ENCODE measurements at places on chromosomes 4 and X.

GRCh38 chrX:135489542-135489941 lies 30.9 kb upstream of the INTS6L start:
- no peak for DNase-seq

- no peak for DNase-seq
Observed at GRCh38 chr4:145760176-145760575, 80.2 kb downstream of the C4orf51 start.

DNA sequence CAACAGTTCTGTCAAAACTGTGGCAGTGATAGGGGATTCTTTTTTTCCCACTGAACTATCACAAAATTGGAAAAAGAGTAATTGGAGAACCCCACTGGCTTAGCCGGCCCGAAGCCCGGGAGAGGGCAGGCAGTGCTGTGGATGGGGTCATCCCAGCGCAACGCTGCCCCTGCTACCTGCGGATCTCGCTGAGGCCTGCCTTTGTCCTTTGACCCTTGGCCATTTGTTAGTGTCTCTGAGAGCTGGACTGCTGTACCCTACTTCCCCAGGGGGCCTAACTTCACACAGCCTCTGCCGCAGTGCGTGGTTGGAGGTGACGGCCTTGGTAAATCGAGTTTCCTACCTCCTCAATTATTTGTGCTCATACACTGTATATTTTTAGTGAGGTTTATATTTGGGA lies 43.0 kb upstream of the MSANTD1 start:
- no peak for DNase-seq

- no peak for DNase-seq
Observed at GRCh38 chr4:20638825-20639224, 61.4 kb upstream of the PACRGL start.

GRCh38 chr4:13783800-13784411 lies 156.4 kb upstream of the BOD1L1 start:
- no peak for DNase-seq

DNA sequence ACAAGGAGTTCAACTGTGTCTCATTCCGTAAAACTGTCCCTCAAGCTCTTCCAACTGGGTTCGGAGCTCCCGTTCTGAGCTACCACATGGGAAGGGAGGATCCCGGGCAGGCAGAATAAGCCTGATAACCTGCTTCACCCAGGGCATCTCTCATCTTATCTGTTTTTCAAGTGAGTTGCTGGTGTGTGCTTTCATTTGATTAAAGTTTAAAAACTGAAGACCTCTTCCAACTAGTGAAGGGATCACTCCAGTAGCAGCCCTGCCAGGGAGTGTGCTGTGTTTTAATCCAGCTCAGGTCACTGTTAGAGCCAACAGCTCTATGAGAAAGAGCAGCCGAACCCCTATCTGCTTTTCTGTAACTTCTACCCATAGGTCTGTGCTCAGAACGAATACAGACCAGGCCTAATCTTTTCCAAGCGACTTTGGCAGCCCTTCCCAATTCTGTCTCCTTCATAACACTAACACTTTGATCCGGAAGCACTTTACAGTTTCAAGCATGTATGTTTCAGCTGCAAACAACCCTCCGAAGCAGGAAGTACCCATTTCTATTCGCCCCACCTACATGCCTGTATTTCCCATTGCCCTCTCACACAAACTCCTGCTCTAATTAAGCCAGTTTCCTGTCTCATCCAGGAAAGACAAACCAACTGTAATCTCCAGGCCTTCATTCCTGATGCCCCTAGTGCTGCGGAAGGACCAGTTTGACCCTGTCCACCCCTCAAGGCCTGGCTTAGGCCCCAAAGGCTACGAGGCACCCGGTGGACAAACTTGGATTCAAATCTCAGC lies 60.9 kb downstream of the IRF2 start:
- no peak for DNase-seq

GRCh38 chr4:144701683-144702233 lies 55.8 kb downstream of the HHIP start:
- no peak for DNase-seq

- DNase-seq: no peak
Observed at GRCh38 chr4:152735906-152736305, 43.6 kb downstream of the TIGD4 start.

DNA sequence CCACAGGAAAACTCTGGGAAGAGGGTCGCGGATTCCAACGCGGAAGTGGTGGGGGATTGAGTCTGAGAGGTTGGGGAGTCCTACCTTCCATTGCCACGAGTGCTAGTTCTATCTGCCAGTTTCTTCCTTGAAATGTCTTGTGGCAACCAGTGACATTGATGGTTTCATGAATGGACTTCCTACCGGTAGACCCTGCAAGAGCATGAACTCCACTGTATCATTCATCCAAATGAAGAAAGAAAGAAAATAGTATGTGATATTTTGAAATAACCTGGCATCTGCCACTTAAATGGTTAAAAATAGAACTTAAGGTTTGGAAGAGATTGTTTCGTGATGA lies 1.1 kb upstream of the SLC10A7 start:
- DNase-seq: no peak

- no peak for DNase-seq
Observed at GRCh38 chr4:110953191-110953590, 330.3 kb upstream of the PITX2 start.

GRCh38 chr4:8241895-8242696 lies 27.5 kb upstream of the HTRA3 start:
- DNase-seq: peak; percentile 77

DNA sequence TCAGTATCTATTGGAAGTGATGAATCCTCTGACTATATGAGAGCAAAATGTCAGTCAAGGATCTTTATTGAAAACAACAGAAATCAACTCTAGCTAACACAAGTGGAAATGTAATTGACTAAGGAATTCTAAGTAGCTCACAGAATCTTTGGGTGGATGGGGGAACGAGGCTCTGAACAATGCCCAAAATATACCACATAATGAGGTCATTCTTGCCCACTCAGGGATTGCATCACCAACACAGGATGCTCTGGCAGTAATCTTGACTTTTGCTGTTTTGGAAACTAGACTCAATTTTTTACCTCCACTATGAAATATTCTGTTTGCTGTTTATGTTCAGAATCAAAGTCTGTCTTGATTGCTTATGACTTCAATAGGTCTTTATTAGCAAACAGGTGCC lies 127.4 kb upstream of the UNC5C start:
- DNase-seq: no peak

DNA sequence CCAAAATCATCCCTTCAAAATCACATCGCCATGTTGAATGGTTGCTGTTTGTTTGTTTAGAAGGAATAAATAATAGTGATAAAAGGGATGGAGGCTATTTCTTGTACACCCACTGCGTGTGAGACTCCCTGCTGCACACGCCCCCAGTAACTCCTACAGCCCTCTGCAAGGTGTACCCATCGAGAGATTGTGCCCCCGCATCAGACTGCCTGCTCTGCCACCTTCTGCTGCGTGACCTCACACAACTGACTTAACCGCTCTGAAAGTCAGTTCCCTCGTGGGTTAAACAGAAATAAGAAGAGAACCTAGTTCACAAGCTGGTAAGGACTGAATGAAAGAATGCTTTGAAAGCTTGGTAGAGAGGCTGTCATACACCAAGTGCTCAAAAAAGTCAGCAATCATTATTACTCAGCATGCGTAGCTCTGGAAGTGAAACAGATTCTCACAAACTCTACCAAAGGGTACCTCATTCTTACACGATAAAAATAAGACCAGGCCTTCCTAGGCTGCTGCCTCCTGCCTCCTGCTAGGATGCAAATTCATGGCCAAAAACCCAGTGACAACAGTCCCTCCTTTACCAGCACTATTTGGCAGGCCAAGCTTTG lies 147.1 kb downstream of the CPEB2 start:
- DNase-seq: no peak

- DNase-seq: no peak
Observed at GRCh38 chr4:70997546-70997945, 4.1 kb downstream of the DCK start.

GRCh38 chr4:119933606-119934005 lies 133.0 kb downstream of the MAD2L1 start:
- no peak for DNase-seq

GRCh38 chr4:113540859-113541258 lies 220.7 kb downstream of the CAMK2D start:
- peak; percentile 30 for DNase-seq
